H4 (cell line): ENCODE measurements at places on chromosomes 6 and 20.

DNA sequence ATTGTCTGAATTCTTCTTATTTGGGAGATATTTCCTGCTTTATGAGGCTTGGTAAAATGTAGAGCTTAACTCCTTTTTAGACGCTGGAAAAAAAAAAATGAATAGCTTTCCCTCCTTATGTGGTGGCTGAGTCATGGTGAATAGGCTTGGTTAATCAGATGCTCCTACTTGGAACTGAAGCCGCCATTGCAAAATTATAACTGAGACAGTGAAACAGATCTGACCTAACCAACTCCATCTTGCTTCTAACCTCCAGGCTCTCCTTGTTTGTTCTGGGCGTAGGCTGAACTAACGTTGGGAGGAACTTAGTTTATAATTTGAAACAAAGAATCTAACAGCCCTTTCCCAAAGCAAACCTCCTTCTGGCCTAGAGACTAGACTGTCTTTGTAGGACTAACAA lies 43.2 kb upstream of the PLCB4 start:
- DNase-seq = peak; percentile 52

DNA sequence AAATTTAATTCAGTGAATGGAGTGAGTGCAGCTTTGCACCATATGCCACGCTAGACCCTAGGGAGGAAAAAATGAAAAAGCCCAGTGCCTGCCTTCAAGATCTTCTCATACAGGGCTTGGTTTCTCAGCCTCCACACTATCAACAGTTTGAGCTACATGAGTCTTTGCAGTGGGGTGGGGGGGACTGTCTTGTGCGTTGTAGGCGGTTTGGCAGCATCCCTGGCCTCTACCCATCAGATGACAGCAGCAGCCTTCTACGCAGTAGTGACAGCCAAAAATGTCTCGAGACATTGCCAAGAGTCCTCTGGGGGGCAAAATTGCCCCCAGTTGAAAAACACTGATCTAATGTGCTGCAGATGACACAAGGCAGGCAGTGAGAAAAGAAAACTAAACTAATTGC lies 6.2 kb downstream of the CDH22 start:
- no peak for DNase-seq

GRCh38 chr20:57290178-57290484 lies 23.7 kb upstream of the BMP7 start:
- DNase-seq = no peak

GRCh38 chr6:5025911-5026819 lies 22.3 kb upstream of the RPP40 start:
- no peak for DNase-seq

GRCh38 chr6:140040396-140040795 lies 665.9 kb upstream of the CITED2 start:
- DNase-seq = no peak

DNA sequence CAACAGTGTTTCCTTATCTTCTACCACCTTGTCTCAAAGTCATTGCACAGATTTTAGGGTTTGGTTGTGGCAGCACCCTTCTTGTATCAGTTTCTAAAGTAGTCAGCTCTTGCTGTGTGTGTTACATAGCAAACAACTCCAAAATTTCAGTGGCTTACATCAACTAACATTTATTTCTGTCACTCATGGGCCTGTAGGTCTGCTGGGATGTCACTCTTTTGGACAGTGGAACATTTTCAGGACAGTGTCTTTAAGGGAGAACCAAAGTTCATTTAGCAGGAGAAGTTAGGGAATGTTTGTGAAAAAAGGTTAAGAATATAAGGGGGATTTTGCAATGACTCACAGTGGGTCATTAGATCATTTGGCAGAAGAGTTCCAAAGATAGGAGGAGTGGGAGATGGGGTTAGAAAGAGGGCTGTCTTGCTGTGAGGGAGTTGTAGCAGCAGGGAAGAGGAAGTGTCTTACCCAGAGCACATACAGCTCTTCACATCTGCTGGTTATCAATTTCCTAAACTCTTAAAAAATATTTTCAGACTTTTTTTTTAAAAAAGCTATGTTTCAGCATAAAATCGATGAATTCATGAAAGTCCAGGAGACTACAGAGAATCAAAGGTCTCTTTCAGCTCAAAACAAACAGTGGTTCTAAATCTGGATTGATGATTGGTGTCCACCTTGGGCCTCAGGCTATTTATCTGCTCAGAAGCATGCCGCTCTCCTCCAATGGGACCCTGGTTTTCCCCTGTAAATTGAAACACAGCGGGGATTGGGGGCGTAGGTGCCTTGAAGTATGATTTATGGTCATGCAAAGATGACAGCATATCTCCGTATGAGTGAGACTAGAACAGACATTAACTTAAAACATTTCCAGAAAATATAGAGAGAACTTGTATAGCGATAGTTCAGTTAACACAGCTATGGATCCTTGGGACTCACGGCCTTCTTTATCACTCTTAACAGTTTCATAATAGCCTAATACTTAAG lies 117.3 kb downstream of the B3GAT2 start:
- DNase-seq = no peak

- DNase-seq = peak; percentile 49
Measured at GRCh38 chr20:21183722-21184121, 57.8 kb downstream of the KIZ start.

- DNase-seq = no peak
Measured at GRCh38 chr20:56368351-56369134, 9.8 kb downstream of the FAM210B start.

DNA sequence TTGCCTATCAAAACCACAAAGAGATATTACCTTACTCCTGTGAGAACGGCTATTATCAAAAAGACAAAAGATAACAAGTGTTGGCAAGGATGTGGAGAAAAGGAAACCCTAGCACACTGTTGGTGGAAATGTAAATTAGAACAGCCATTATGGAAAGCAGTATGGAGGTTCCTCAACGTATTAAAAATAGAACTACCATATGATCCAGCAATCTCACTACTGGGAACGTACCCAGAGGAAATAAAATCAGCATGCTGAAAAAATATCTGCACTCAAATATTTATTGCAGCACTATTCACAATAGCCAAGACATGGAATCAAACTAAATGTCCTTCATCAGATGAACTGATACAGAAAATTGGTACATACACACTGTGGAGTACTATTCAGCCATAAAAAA lies 149.4 kb upstream of the MLN start:
- DNase-seq = no peak

- DNase-seq = no peak
Measured at GRCh38 chr6:75196081-75196687, 9.7 kb downstream of the COL12A1 start.

- DNase-seq = no peak
Measured at GRCh38 chr6:137762168-137763090, 104.6 kb upstream of the TNFAIP3 start.

GRCh38 chr6:140779341-140779740 lies 1353.4 kb upstream of the GJE1 start:
- no peak for DNase-seq

GRCh38 chr20:8147476-8147875 lies 15.4 kb downstream of the PLCB1 start:
- DNase-seq = no peak

GRCh38 chr6:47419621-47420020 lies 58.0 kb upstream of the CD2AP start:
- DNase-seq = no peak

- DNase-seq = no peak
Measured at GRCh38 chr6:36829919-36830544, 9.2 kb downstream of the CPNE5 start.

DNA sequence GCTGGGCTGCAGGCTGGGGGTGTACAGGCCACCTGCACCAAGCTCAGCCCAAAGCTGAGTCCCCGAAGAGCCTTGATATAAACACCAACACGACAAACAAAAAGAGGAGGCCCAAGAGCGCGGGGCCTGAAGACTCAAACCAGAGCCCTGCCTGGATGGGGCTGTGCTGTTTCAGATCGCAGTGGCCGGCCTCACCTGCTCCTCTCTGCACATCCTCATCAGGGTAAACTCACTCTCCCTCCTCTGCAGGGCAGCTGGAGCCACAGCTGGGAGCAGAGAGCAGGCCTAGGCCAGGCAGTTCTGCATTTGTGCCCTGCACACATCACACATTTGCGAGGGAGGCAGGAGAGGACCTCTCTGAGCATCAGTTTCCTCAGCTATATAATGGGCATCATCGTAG lies 3.7 kb upstream of the RBM38 start:
- DNase-seq = no peak

DNA sequence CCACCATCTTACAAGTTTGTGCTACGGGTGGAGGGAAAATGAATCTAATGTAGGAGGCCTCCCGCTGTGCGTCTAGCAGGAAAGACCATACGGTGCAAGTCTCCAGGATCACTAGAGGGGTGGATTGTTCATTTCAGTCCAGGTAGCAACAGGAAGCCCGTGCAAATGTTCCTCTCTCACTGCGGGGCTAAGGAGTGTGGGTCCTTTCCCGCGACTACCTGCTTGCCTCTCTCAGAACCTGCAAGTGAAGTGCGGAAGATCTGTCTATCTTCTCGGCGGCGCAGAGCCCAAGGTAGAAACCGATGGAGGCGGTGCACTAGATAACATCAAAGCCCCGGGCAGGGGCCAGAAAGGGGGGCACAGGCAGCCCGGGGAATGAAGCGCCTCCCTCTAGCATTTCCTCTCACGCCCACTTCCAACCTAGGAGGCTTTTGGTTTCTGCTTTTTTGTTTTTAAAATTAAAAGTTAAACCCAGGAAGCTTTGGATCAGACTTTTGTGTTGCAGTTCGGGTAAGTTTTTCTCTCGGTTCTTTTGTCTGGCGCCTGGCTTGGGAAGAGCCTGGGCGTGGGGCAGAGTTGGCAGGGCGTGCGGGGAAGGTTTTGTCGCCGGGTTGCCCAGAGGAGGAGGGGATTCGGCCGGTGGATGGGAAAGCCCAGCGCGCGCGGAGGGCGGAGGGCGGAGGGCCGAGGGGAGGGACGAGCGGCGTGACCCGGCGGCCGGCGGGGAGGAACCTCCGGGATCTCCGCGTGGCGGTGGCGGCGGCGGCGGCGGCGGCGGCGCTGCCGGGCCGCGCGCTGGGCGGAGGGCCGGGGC lies 3.5 kb upstream of the HIVEP1 start:
- peak; percentile 70 for DNase-seq

GRCh38 chr6:160891690-160892089 lies 99.9 kb upstream of the MAP3K4 start:
- no peak for DNase-seq

DNA sequence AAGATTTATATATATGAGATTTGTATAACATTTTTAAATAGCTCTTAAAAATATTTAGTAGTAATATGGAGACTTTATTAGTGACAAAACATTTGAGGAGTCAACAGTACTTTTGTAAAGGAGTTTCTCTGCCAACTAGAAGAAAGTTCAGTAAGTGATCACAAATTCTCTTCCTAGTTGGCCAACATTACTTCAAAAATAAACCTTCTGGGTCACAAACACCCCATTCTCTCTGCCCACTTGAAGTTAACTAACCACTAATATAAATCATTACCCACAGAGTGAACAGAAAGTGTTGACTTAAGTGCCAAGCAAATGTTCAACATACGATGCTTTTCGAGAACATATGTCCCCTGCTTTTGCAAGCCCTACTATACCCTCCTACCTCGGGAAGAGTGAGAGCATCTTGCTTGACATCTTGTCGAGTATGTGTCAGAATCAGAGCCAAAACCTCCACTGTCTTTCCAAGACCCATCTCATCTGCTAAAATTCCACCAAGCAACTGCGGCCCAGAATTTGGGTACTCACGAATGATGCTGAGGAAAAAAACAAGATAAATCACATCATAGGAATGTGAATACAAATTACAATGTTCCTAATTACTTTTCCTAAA lies 16.9 kb downstream of the SHPRH start:
- no peak for DNase-seq

DNA sequence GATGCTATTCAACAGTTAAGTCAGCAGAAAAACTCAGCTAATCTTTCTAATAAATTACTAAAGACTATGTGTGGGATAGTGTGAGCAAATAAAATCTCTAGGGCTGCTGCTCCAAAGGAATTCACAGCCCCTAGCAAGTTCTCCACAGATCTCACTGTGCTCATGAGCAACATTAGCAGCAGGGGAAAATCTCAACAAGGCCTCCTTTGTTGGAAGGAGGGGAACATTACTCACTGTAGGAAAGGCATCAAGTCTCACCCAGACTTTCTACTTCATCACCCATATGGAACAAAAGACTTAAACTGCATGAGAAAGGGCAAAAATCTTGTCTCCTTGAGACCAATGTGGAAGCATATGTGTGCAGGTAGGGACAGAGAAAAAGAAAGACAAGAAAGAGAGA lies 726.4 kb upstream of the SLC35B3 start:
- DNase-seq = no peak

GRCh38 chr6:158373214-158373613 lies 60.9 kb downstream of the TULP4 start:
- DNase-seq = no peak

DNA sequence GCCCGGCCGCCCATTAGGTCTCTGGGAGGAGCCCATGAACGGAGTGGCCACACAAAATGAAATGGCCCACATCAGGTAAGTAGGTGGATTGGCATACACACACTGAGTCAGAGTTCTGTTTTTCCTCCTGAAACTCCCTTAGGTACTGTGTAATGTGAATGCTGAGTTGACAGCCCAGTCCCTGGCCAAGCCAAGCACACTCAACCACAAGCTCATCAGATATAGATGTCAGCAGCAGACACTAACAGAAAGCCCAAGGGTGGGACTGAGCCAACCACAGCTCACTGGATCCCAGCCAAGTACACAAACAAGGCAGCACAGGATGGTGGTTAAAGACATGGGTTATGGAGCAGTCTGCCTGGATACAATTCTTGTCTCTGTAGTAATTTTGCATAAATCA lies 403.4 kb downstream of the GJA1 start:
- peak; percentile 76 for DNase-seq

DNA sequence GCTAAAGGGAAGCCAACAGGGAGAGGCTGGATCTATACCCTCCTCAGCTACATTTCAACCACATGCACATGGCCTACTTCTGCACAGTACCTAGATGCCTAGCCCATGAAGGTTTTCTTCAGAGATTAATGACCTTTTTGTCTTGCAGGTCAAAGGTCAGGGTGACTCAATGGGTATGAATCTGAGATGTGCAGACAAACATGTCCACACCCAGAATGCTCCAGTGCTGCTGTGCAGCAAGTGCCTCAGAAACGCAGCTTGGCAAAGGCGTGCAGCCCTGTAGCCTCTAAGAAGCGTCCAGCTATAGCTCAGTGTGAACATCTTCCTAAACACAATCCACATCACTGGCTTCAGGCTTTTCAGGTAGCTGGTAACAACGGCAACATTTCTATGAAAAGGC lies 24.4 kb downstream of the MAP1LC3A start:
- no peak for DNase-seq

DNA sequence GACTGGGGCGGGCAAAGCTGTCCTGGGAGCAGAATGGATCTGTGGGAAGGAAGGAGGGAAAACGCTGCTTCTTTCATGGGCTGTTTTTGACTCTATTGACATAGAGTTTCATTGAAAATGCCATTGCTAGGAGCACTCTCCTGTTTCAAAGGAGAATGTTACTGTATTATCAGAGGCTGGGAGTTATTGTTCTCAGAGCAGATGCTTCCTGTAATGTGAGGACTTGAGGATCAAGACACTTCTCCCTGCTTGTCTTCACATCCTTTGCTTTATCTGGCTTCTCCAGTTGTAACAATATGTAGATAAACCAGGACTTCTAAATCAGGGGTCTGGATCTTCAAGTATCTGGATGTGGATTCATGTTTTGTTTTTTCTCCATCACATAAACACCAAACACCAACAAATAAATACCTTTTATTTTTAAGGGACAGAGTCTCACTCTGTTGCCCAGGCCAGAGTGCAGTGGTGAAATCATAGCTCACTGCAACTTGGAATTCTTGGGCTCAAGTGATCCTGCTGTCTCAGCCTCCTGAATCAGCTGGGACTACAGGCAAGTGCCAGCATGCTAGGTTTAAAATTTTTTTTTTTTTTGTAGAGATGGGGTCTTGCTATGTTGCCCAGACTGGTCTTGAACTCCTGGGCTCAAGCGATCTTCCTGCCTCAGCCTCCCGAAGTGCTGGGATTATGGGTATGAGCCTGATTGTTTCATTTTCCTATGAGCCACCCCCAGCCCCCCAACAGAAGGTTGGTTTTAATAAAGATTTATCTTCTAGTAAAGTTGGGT lies 3.9 kb downstream of the CD109 start:
- no peak for DNase-seq
